ENCODE measurements at places on chromosomes 7 and 10. TPM values are rescaled to one million over a fixed set of nuclear protein-coding genes. Genes with fewer than 3 reads are reported as not detected.
A peak's percentile ranks its signal among the peaks of the same experiment; 100 is the strongest.

Gene VIPR2
- total RNA-seq: not detected

GRCh38 chr7:33854178-33854577, 51.2 kb upstream of the BMPER start:
- H3K4me1 ChIP-seq: peaks cover 19% of the 10 kb centered on the region
- no peaks in the 10 kb centered on the region for H3K36me3 ChIP-seq
- H3K27me3 ChIP-seq: no peaks in the 10 kb centered on the region
- DNase-seq: no peak

DNA sequence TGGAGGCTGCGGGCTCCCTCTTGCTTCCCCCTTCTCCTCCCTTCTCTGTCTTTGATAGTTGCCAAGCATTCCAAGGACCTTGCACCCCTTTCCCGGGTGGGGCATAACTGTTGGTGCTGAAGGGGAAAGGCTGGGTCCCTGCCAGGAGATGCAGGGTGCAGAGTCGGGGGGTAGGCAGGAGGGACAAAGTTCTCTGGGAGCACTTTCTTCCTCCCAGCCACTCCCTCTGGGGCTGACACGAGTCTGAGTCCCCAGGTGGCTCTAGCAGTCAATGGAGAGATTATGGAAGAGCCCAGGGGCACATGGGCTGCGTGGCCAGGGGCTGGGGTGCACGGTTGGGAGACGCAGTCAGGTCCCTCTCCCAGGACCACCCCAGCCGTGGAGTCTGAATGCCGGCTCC, 2.1 kb downstream of the CLDN15 start:
- H3K36me3 ChIP-seq: peaks cover 22% of the 10 kb centered on the region
- no peaks in the 10 kb centered on the region for H3K4me1 ChIP-seq
- H3K27ac ChIP-seq: no peak overlapping the region
- no peaks in the 10 kb centered on the region for H3K27me3 ChIP-seq
- no peak for DNase-seq

Gene CALY
- total RNA-seq: not detected

- H3K4me3 ChIP-seq: no peak overlapping the region
- DNase-seq: no peak
- H3K4me1 ChIP-seq: peaks cover 10% of the 10 kb centered on the region
- no peaks in the 10 kb centered on the region for H3K27me3 ChIP-seq
Measured at GRCh38 chr10:43644252-43644651, 4.4 kb downstream of the ZNF32 start.

Gene ANKRD1
- total RNA-seq: 29.8 TPM

DNA sequence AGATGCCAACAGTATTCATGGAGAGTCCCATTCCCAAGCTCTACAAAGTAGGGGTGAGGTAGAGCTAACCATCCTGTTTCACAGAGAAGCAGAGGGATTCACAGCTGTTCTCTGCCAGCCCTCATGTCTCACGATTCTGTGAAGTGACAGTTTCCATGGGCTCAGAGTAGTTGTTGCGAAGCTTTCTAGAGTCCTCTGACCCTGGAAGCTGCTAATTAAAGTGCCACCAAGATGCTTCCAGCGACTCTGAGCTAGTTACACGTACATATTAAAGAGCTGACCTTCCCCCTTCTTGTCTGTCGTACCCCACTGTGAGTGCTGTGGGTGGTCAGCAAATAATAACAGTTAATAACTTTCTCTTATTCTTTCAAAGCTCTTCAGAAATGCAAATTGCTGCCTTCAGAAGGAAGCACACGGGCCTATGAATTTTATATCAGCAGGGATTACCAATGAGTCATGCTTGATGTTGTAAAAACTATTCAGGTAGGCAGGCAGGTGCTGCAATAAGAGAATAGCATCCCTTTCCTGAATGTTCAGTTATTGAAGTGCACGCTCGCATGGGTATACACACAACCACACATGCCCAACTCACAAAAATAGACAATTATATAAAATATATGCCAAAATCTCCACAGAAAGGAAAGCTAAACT, 34.1 kb downstream of the DNAJB9 start:
- H3K27ac ChIP-seq: no peak overlapping the region
- H3K4me1 ChIP-seq: no peaks in the 10 kb centered on the region
- peaks cover 8% of the 10 kb centered on the region for H3K27me3 ChIP-seq
- H3K36me3 ChIP-seq: no peaks in the 10 kb centered on the region
- DNase-seq: no peak
- H3K4me3 ChIP-seq: no peak overlapping the region

DNA sequence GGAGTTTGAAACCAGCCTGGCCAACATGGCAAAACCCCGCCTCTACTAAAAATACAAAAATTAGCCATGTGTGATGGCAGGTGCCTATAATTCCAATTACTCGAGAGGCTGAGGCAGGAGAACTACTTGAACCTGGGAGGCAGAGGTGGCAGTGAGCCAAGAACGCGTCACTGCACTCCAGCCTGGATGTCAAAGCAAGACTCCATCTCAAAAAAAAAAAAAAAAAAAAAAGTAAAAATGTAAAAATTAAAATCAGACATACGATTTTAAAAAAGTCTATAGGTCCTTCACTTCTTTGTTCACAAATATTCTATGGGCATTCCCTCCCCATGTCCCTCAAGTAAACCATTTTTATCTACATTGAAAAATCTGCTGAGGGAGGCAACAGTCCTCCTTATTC, 34.9 kb upstream of the TLL2 start:
- no peak overlapping the region for H3K27ac ChIP-seq
- H3K4me1 ChIP-seq: no peaks in the 10 kb centered on the region
- H3K27me3 ChIP-seq: no peaks in the 10 kb centered on the region
- H3K4me3 ChIP-seq: no peak overlapping the region
- no peak for DNase-seq

- H3K36me3 ChIP-seq: no peaks in the 10 kb centered on the region
- H3K4me1 ChIP-seq: no peaks in the 10 kb centered on the region
- no peak overlapping the region for H3K4me3 ChIP-seq
- H3K27me3 ChIP-seq: no peaks in the 10 kb centered on the region
- DNase-seq: no peak
Measured at GRCh38 chr7:3336042-3336665, 35.1 kb downstream of the SDK1 start.

DNA sequence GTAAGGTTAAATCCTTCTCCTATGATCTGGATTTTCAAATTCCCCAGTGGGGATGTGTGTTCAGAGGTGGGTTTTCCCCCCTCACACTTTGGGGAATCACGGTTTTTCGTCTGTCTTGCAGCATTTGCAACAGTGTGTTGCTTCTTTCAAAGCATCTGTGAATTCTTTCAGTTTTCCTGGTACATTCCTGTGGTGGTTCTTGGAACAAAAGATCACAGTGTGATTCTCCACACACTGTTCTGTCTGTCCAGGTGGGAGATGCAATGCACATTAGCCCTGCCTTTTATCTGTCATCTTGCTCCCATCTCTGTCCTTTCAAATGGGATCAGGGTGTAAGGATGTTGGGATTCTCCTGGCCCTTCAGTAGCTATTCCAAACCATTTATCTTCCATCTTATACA, 11.8 kb downstream of the AGK start:
- no peak overlapping the region for H3K27ac ChIP-seq
- H3K36me3 ChIP-seq: peaks cover 73% of the 10 kb centered on the region
- 0 out of 2 replicates have a peak, but pooled peaks cover 5% of the 10 kb centered on the region for H3K4me1 ChIP-seq
- no peak for DNase-seq
- no peaks in the 10 kb centered on the region for H3K27me3 ChIP-seq
- H3K4me3 ChIP-seq: no peak overlapping the region

Gene CPA1
- not detected for total RNA-seq

GRCh38 chr10:14707481-14707880, 67.2 kb downstream of the FAM107B start:
- H3K4me1 ChIP-seq: no peaks in the 10 kb centered on the region
- peaks cover 5% of the 10 kb centered on the region for H3K27me3 ChIP-seq
- H3K36me3 ChIP-seq: no peaks in the 10 kb centered on the region

GRCh38 chr7:79608005-79608404, 154.5 kb upstream of the MAGI2 start:
- H3K27me3 ChIP-seq: no peaks in the 10 kb centered on the region
- H3K27ac ChIP-seq: no peak overlapping the region
- no peak overlapping the region for H3K4me3 ChIP-seq
- DNase-seq: no peak

DNA sequence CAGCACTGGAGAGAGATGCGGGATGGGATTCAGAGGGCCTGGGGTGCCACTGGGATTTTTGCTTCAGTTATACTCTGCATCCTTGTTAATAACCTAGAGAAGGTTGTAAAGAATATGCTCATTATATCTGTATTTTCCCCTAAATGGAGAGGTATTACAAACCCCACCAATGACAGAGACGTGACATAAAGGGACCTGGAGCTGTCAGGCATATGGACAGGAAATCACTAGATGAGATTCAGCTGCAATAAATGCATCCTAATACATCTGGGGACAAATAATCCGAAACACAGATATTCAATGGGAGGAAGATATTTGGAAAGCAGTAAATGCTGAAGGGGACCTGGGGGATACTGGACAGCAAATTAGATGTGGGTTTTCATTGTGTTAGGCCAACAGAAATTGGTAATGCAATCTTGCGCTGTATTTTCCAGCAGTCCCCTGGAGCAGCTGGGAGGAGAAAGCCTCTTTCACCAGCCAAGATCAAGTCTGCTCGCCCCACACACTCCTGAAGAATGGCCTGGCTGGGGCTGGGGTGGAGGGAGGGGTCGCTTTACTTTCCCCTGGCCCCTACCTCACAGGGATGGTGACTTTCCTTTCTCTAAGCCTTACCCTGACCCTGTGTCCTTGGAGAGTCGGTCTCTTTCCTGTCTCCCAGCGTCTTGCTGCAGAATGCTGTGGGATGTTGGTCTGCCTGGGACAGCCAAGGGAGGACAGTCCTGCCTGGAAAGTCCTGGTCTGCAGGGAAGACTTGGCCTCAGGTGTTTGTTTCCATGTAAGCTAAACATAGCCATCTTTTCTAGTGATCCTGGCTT, 653.8 kb downstream of the LRMDA start:
- no peaks in the 10 kb centered on the region for H3K4me1 ChIP-seq
- no peak for DNase-seq
- no peak overlapping the region for H3K4me3 ChIP-seq
- no peak overlapping the region for H3K27ac ChIP-seq

Gene TFEC
- not detected for total RNA-seq

Gene AQP1
- not detected for total RNA-seq

Gene AKR1C1
- 0.81 TPM for total RNA-seq

DNA sequence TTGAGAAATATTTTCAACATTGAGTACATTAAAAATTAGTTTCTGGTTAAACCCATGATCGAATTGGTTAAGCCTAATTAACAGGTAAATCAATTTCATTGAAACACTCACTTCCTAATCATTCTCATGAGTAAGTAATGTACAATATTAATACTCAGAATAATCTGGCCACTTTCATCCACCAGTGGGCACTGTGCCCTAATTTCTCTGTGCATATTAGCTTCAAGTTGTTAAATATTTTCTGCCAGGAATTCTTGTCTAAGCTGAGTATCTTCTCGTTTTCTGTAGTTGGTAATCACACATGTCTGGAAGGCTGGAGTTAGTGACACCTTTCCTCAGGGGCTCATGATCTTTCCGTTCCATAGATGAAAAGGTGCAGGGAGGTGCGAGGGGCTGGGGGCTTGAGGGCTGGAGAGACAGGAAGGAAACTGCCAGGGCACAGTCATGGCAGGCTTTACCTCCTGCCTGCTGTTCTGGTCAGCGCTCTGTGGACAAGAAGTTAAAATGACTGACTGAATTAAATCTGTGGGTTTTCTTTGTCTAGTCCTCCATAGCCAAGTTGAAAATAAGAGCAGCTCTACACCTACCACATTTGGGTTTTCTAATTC, 71.9 kb downstream of the WIPF3 start:
- H3K36me3 ChIP-seq: no peaks in the 10 kb centered on the region
- no peaks in the 10 kb centered on the region for H3K4me1 ChIP-seq
- H3K27me3 ChIP-seq: peaks cover 10% of the 10 kb centered on the region
- no peak overlapping the region for H3K4me3 ChIP-seq
- no peak overlapping the region for H3K27ac ChIP-seq
- DNase-seq: no peak

- peak; percentile 11 for DNase-seq
- H3K4me3 ChIP-seq: no peak overlapping the region
- no peaks in the 10 kb centered on the region for H3K36me3 ChIP-seq
- H3K27me3 ChIP-seq: no peaks in the 10 kb centered on the region
- peaks cover 44% of the 10 kb centered on the region for H3K4me1 ChIP-seq
Measured at GRCh38 chr7:36605261-36606051, 118.8 kb downstream of the AOAH start.

- H3K27me3 ChIP-seq: no peaks in the 10 kb centered on the region
- H3K4me1 ChIP-seq: peaks cover 45% of the 10 kb centered on the region
- H3K4me3 ChIP-seq: no peak overlapping the region
- DNase-seq: no peak
Measured at GRCh38 chr10:110730345-110731050, 86.4 kb downstream of the RBM20 start.

DNA sequence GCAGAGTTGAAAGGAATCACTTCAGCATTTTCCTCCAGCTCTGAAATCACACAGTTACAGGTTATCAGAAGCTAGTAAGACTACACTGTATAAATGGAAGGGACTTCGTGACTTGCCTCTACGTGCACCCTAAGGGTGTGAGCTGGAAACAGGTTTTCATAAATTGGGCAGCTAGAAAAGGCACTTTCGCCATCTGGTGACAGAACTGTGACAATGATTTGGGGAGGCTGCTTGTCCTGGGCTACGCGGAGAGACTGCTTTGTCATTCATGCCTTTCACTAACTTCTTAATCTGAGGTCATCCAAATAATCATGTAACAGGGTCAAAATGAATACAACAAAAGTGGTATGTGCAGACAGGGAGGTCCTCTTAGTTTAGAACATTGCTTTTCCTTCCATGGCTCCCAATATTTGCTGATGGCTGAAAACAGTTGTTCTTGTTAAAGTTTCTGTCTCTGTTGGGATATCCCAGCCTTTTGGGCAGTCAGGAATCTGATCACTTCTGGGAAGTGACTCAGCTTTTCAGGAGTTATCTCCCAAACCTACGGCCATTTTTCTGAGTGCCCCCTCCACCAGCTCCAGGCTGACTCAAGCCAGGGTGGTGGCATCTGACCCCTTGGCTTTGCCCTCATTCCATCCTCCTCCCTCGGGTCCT, 17.8 kb downstream of the VWC2 start:
- no peak for DNase-seq
- no peaks in the 10 kb centered on the region for H3K27me3 ChIP-seq
- no peaks in the 10 kb centered on the region for H3K4me1 ChIP-seq
- H3K4me3 ChIP-seq: no peak overlapping the region

DNA sequence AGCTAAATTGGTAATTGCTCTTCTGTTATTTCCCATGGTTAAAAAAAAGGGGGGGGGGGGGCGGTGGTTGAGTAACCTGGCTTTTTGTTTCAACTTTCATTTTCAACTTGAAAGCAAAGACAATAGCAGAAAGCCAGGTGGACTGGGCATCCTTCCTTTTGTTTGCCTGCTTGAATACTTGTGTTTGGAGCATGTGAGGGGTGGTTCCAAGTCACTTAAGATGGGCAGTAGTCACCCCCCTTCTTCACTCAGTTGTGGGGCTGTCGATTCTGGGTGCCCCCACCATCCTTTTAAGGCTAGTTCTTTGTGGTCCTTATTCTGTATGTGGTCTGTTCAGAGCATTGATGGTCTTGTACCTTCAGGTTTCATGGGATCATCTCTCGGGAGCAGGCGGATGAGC, 165.6 kb upstream of the PRR15 start:
- H3K27ac ChIP-seq: no peak overlapping the region
- peaks cover 17% of the 10 kb centered on the region for H3K27me3 ChIP-seq
- no peak overlapping the region for H3K4me3 ChIP-seq
- no peaks in the 10 kb centered on the region for H3K36me3 ChIP-seq

GRCh38 chr7:4771737-4772136, 3.7 kb upstream of the AP5Z1 start:
- no peaks in the 10 kb centered on the region for H3K27me3 ChIP-seq
- no peak for DNase-seq
- H3K4me1 ChIP-seq: peaks cover 25% of the 10 kb centered on the region
- H3K27ac ChIP-seq: no peak overlapping the region
- H3K4me3 ChIP-seq: no peak overlapping the region

Data from SJSA1 (cell line).